ENCODE measurements at places on chromosomes 1 and 21.
A peak's percentile ranks its signal among the peaks of the same experiment; 100 is the strongest.

GRCh38 chr1:6028042-6028850 is 17.4 kb upstream of the KCNAB2 start:
- no peak for DNase-seq

- no peak for DNase-seq
Measured at GRCh38 chr21:30014886-30015285, 75.1 kb upstream of the GRIK1 start.

DNA sequence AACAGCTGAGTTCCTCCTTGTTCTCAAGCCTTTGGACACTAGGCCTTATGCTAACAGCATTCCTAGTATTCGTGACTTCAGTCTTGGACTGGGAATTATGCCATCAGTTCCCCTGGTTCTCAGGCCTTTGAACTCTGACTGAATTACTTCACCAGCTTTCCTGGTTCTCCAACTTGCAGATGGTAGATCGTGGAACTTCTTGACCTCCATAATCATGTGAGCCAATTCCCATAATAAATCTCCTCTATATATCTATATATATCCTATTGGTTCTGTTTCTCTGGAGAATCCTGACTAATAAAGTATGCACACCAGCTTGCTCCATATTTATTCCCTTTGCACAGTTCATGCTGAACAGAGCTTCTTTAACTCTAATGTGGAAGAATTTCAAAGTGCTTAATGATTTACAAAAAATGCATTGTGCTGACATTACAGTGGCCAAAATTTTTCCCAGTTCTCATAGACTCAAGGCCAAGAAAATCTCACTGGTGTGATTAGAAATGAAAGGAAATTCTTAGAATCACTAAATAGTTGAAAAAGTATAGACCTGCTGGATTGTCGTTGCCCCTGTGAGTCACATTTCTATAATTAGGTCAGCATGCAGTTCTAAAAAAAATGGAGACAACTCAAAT is 462.9 kb upstream of the ADAMTS5 start:
- DNase-seq: peak; percentile 92

- peak; percentile 4 for DNase-seq
Measured at GRCh38 chr1:117527566-117528102, 78.2 kb upstream of the TENT5C start.

- DNase-seq: no peak
Measured at GRCh38 chr21:45448810-45449657, 44.1 kb downstream of the COL18A1 start.

DNA sequence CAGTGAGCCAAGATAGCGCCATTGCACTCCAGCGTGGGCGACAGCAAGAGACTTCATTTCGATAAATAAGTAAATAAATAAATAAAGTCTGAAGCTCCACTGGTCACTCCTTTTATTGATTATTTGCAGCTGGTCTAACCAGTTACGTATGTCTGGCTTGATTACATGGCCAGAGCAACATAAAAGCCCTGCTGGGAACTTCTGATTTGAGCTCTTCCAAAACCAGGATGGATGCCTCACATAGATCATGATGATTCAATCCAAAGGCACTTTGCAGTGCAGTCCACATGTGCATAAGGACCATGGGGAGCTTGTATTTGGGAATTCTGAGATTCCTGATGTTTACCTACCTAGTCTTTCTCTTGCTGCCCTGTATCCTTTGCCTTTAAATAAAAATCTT is 24.0 kb downstream of the NSUN4 start:
- peak; percentile 92 for DNase-seq

GRCh38 chr1:105359457-105359856 is 1609.8 kb downstream of the AMY1C start:
- no peak for DNase-seq

DNA sequence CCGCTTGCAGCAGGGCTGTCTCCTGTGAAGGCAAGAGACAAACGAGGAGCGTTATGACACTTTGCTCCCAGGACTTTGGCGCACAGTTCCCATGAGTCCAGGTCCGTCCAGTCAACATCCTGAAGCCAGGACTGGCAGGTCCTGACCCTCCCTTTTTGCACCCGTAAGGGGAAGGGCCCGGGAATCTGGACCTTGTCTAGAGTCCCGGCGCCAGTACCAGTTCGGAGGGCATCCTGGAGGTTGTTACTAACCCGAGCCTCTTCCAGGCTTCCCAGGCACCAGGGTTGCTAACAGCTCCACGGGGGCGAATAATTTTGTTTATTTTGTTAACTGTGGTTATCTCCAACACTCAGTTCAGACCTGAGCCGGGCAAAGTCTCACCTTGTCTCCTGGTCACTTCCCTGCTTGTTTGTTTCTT is 682 bp upstream of the RWDD3 start:
- peak; percentile 9 for DNase-seq

DNA sequence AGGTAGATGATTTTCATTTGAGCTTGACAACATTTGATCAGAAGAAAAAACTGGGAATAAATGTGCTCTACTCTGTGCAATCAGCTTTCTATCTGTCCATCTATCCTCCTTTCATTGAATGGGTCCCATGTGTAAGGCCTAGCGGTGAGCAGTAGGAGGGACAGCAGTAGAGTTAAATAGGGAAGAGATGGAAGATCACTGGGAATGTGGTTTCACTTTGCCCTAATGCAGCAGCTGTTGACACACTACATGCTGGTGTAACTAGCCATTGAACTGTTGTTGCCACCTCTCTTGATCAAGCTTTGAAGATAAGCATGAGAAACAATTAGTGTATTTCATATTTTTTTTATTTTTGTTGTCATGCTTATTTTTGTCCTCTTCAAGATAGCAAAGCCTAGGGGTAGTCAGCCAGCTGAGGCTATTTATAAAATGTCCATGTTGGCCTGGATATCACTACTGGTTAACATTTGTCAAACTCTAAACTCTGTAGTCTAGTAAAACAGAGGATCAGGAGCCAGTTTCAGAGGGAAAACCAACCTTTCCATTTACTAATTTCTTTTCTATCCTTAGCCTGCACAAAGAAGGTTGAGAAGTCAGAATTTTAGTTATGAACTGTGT is 41.9 kb downstream of the CACNA1E start:
- no peak for DNase-seq

GRCh38 chr1:240350910-240351331 is 259.2 kb downstream of the FMN2 start:
- peak; percentile 74 for DNase-seq

DNA sequence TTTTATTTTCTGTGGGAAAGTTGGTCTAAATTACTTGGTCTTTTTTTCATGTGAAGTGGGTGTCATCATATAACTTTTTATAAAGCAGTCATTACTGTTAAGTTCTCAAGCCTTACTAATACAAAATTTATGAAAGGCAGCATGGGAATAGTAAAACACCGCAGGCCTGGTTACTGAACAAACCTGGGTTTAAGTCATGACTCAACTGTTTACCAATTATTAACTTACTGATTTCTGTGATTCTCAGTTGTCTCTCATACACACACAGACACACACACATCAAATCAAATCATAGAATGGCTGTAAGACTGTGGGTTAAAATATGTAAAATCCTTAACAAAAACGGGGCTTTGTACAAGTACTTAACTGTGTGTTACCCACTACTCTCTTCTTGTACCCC is 14.6 kb downstream of the MAEL start:
- no peak for DNase-seq

DNA sequence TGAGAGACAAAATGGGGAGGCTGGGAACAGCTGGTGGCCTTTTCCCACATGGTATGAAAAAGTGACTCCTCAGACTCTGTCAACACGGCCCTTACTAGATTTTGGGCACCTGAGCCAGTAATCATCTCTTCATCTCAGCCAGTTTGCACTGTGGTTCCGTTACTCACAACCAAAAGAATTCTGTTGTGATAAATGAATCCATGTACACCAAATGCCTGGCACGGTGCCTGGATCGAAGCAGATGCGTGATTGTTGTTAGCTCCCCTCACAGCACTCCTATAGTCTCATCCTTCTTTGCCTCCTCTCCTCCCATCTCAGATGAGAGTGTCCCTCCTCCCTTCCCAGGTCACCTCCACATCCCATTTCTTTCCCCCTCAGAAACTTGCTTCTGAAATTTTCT is 57.9 kb upstream of the GJB5 start:
- no peak for DNase-seq

- DNase-seq: no peak
Measured at GRCh38 chr1:56758794-56759193, 60.4 kb downstream of the FYB2 start.

DNA sequence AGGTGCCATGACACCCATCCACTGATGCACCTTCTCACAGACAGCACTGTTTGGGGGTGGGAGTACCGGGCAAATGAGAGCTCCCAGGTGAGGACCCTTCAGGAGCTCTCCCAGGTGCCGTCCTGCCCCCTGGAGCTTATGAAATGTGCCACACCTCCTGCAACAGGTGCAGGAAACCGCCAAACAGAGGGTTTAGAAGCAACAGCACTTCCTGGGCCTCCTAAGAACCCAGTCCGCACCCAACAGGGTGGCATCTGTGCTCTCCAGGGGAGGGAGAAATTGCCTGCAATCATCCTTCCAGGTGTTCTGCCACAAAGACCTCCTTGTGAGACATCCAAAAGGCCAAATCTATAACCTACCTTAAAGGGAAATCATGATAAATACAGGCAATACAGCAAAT is 87.7 kb upstream of the ATP1B1 start:
- no peak for DNase-seq

GRCh38 chr1:153629971-153630370 is 1.7 kb downstream of the S100A1 start:
- DNase-seq: no peak

DNA sequence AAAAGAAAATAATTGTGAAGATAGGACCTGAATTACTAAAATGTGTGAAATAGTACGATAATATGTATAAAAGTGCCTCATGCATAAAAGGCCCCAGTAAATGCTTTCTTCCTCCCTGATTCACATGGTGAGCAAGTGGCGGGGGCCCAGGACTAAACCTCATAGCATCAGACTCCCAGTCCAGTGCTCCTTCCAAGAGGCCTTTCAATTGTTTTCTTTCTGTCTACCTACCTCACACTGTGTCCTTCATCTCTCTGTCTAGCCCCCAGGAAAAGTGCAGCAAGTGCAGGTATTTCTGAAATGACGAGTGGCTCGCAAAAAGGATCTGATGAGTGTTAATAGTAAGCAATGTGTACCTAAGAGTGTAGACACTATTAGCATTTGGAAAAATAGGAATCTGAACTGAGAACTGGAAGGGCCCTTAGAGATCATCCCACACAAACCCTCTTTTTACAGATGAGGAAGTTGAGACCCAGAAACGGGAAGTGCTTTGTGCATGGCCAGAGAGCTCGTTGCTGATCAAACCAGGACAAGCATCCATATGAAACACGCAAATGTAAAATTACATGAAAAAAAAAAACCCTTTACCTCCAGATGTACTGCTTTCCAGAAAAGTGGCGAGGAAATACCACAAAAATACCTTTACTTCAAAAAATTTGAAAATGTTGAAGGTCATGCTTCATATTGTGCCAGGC is 118.2 kb upstream of the HOOK1 start:
- no peak for DNase-seq

- DNase-seq: no peak
Measured at GRCh38 chr1:17607644-17608581, 68.4 kb downstream of the ARHGEF10L start.

GRCh38 chr21:41761934-41762635 is 4.8 kb downstream of the RIPK4 start:
- DNase-seq: no peak

GRCh38 chr1:242147096-242147976 is 148.4 kb upstream of the MAP1LC3C start:
- DNase-seq: peak; percentile 9

DNA sequence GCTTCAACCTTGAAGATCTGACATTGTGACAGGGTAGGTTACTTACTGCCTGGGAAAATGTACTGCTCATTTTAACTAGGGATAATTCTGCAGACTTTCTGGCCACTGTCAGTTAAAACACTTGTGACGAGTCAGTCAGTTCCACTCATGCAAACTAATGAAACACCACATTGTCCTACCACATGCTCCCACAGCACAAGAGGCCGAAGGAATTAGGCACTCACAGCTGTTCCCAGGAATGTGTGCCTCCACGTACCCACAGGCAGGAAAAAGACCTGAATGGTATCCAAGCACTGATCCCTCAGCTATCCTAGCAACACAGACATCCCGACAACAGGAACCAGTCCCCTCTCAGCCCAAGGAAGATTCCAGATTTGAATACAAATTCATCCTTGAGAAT is 12.3 kb downstream of the BCAR3 start:
- DNase-seq: no peak

DNA sequence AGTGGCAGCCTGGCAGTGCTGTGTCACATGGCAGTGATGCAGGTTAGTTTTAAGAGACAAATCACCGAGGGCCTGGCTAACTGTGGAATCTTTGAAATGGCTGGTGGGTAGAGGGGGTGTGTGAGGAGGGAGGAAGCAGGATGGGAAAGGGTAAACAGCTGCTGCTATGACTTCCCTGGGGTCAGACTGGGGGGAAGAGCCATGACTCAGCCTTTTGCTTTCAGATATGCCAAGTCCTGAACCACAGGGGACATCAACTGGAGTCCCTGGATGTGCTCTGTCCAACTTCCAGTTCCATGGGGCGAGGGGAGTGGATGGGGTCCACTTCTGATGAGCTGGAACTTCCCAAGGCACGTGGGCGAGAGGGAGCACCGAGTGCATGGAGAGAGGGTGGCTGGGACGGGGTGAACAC is 121.1 kb upstream of the ADAR start:
- no peak for DNase-seq

- no peak for DNase-seq
Measured at GRCh38 chr1:2921970-2922686, 99.1 kb upstream of the ACTRT2 start.

DNA sequence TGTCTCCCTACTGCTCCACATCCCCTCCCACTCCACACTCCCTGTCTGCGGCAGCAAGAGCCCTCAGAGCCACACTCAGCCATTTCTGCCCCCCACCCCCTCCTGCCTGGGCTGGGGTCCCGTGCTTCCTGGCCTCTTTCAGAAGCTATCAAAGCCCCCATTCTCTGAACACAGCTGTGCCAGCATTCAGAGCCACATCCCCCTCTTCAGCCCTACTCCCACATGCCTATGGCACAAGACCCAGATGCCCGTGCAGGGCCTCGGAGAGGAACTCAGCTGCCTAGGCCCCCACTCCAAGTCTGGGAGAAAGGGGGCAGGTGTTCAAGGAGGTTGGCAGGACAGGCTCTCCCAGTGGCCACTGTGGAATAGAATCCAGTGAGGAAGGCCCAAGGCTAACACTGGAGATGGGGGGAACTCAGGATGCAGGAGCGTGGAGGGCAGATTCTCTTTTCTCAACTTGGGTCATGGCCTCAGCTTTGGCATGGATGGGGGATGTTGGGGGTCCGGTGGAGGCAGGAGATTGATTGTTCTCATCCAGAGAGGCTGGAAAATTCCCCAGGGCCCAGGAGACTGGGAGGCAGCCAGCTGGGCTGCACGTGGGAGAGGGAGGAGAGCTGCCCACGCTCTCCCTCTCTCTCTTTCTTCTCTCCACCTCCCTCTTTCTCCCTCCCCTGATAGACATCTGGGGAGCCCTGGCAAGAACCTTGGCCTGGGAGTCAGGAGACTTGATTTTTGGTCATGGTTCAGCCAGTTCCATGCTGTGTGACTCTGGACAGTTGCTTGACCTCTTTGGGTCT is 3.5 kb upstream of the BCAN start:
- no peak for DNase-seq

All from foreskin fibroblast (primary cell).